ENCODE measurements at places on chromosomes 2 and 18. TPM values are rescaled to one million over a fixed set of nuclear protein-coding genes. Genes with fewer than 3 reads are reported as not detected.

The ASB18 gene
- not detected for total RNA-seq

The C1QL2 gene
- total RNA-seq: not detected

The UGT1A10 gene
- total RNA-seq: 140 TPM

The DLGAP1 gene
- 0.53 TPM for total RNA-seq

The LIMS3 gene
- 2.0 TPM for total RNA-seq

The BCL11A gene
- total RNA-seq: not detected

The BUB1 gene
- 37.5 TPM for total RNA-seq

The DSG2 gene
- total RNA-seq: 16.5 TPM

The SEPTIN10 gene
- 25.6 TPM for total RNA-seq

The ARHGAP15 gene
- not detected for total RNA-seq

The RGPD3 gene
- total RNA-seq: 0.03 TPM

The ERBB4 gene
- not detected for total RNA-seq

The FBLN7 gene
- total RNA-seq: 0.03 TPM

The C2orf80 gene
- not detected for total RNA-seq

The IL1RL2 gene
- total RNA-seq: 2.4 TPM

Measured in HT-29 (cell line).